AG09319 (cell line): ENCODE measurements at places on chromosomes 5 and 9.

- DNase-seq, result no peak
Measured at GRCh38 chr5:119945691-119946090, 316.3 kb downstream of the FAM170A start.

GRCh38 chr9:135388530-135388929 lies 91.1 kb upstream of the PPP1R26 start:
- no peak for DNase-seq

DNA sequence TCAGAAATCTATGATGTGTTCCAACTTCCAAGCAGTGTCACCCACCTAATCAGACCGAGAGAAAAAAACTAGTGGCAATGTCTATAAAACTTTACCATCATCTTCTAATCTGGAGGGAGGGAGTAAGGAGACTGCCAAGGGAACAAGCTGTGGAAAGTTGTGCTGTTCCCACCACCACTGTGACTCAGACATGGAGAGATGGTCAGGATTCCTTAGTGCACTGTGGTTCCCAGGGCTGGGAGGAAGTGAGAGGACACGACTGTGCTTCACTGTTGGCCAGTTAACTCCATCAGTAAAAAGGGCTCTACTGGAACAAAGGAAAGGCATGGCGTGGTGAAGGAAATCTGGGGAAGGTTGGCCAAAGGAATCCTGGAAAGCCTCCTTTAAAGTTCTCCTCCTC lies 18.8 kb downstream of the TICAM2 start:
- no peak for DNase-seq

DNA sequence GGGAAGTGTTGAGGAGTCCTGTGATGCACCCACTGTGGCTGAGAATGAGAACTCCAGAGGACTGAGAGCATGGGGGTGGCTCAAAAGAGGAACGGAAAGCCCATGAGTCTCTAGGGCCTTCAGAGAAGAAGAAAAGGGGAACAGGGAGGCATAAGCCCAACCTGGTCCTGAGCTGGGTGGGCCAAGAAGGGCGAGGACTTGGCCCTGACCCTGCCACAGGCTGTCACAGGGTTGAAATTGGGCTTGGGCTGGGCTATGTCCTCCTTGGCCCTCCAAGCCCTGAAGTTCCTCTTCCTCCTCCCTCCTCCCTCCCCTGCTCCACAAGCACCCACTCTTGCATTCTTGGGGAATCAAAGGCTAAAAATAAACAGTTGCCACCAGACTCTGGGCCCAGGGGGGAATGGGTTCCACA lies 49.3 kb upstream of the PPARGC1B start:
- no peak for DNase-seq

DNA sequence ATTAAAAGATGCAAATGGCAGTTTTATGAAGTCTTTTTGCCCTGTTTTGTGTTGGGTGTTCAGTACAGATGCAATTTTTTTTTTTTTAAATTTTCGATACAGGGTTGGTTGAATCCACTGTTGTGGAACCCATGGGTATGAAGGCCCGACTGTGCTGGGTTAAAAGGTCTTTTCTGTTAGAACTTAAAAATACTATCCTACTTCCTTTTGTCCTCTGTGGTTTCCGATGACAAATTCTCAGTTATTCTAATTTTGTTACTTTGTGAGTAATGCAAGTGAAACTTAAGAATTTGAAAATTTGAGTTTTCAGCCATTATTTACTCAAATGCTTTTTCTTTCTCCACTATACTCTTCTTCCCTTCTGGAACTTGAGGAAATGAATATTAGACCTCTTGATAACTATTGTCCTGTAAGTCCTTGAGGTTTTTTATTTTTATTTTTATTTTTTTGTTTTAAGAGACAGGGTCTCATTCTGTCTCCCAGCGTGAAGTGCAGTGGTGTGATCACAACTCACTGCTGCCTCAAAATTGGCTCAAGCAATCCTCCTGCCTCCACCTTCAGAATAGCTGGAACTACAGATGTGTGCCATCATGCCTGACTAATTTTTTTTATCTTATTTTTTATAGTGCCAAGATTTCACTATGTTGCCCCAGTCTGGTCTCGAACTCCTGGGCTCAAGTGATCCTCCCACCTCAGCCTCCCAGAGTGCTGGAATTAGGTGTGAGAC lies 67.5 kb downstream of the ZCCHC7 start:
- DNase-seq, result no peak

- no peak for DNase-seq
Measured at GRCh38 chr9:2157277-2158110, 142.3 kb downstream of the SMARCA2 start.

DNA sequence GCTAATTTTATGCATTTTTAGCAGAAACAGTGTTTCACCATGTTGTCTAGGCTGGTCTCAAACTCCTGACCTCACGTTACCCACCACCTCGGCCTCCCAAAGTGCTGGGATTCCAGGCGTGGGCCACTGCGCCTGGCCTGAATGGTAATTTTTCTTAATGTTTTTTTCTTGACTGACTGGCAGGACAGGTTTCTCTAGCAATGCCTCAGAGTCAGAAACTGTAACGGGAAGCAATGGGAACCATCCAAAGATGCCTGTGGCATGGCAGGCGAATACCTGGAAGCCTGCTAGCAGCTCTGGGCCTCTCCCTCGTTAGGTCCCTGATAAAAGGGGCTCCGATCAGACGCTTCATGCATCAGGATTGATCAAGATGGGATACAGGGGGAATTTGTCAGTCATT lies 639.2 kb downstream of the NR2F1-AS1 start:
- DNase-seq, result no peak

GRCh38 chr5:78610636-78611035 lies 37.9 kb downstream of the LHFPL2 start:
- DNase-seq, result no peak

DNA sequence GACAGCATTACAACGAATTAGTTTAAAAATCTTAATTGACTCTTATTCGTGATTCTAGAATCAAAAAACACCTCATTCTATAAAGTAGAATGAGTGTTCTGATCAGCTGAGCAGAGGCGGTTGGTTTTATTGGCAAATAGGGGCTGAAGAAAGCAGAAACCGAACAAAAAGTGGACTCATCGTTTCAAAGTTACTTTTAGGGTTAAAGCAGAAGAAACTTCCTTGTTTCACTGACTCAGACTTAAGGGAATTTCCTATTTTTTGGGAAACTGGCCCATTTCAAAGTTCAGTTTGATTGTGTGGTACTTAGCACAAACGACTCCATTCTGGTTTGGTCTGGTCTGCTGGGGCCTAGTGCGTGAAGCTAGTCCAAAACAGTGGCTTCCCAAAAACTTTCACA lies 862 bp upstream of the NDUFB6 start:
- no peak for DNase-seq
